CD4-positive, alpha-beta T cell treated with Interleukin-1 beta for 1 hour (primary cell): ENCODE measurements at places on chromosomes 12 and 14.
A peak's percentile ranks its signal among the peaks of the same experiment; 100 is the strongest.

GRCh38 chr12:22656376-22656775, 31.4 kb downstream of the ETNK1 start:
- DNase-seq, result no peak

DNA sequence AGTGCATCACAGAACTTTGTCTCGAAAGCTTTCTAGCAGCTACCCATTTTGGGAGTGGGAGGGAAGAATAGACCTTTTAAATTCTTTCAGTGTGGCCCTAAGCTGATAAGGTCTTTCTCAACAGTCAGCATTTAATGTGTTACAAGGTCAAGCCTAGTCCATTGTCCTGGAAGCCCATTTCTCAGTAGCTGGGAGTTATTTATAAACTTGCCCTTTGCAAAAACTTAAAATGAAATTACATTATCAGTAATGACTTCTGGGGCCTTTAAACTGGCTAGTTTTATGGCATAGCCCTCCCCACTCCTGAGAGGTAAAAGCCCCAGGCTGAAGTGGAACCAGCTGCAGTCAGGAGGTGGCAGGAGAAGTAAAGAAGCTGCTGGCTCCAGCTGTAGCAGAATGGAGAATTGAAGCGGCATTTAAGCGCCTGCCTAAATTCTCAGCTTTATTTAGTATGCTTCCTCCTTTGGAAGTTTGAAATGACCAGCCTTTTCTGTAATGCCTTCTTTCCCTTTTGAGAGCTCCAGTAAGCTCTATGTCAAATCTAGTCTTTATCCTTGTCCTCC, 12.4 kb downstream of the COPZ1 start:
- DNase-seq, result no peak

DNA sequence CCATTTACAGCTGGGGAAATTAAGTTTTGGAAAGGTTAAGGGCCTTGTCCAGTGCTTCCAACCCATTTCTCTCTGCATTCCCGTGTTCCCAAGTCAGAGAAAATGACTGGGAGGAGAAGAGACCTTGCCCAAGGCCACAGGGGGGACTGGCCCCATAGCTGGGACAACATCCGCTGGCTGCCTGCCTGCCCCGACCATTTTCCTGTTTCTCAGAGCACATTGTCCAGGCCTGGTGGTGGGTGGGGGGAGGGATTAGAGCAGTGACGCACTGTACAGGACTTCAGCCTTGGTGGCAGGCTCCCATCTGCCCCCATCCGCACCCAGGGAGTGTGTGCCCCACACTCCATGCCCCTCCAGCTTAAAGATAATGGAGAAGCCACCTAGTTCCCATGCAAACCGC, 27.7 kb downstream of the DIO3 start:
- DNase-seq, result no peak

DNA sequence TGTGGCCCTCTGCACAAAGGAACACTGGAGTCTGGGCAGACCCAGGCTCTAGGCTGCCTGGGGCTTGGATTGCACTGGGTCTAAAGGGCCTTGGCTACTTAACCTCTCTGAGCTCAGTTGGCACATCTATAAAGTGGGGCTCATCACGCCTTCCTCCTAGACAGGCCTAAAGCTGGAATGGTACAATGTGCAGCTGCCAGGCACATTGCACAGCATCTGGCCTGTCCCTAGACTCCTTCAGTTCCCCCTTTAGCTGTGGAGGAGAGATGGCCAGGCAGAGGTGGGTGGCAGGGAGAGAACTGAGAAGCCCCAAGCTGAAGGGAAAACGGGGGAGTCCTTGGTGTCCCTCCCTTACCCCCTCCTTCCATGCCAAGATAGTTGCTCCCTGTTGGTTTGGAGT, 10.8 kb downstream of the IRF2BPL start:
- no peak for DNase-seq

GRCh38 chr12:23185346-23185745, 560.4 kb downstream of the ETNK1 start:
- DNase-seq, result no peak

- peak; percentile 89 for DNase-seq
These were observed at the start of gene TUBA1C for GRCh38 chr12:49264873-49265792. TSS of gene TUBA1C (plus strand) at chr12:49265082. CDS start at chr12:49265182, 100 bp downstream.

DNA sequence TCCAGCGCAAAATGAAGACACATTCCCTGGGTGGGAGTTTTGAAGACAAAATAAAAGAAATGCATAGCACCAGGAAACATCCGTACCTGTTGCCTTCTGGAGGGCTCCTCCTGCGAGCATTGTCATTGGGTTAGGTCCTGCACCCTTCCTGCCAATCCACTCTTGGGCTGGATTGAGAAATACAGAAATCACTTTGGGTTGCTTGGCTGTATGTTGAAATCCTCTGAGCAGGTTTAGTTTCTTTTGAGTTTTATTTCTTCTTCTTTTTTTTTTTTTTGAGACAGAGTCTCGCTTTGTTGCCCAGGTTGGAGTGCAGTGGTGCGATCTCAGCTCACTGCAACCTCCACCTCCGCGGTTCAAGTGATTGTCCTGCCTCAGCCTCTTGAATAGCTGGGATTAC, 67.6 kb downstream of the ARF6 start:
- no peak for DNase-seq

DNA sequence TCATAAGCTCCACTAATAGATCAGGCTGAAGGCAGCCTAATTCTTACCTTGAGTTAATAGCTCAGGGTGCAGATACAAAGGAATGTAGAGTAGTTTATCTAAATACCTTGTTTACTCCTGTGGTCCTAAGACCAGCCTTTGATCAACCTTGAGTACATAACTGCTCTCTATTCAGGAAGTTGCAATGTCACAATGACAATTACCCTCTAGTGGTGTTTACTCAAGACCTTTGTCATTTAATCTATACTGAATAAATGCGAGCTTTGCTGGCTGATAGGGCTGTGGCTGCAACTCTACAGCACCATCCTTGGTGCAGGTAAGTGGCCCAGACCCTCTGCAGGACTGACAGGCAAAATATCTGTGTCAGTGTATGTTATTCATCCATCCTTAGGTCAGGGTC, 282.7 kb downstream of the ATXN7L3B start:
- no peak for DNase-seq

GRCh38 chr12:11658791-11659190, 9.3 kb downstream of the ETV6 start:
- DNase-seq, result no peak

DNA sequence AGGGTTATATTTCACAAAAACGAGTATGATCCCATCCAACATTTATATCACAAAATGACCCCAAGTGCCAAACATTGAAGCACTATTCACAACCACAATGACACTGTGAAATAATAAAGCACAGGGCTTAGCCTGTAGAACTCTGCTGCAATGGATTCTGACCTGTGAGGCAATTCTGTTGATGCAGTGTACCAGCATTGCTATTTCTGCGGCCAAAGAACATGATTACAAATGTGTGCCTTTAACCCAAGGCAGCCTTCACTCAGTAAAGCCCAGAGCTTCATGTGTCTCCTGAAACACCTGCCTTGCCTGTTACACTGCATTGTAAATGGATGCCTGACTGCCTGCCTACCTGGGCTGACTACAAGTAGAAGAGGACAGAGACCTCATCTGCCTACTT, 158.0 kb downstream of the PPM1H start:
- no peak for DNase-seq

DNA sequence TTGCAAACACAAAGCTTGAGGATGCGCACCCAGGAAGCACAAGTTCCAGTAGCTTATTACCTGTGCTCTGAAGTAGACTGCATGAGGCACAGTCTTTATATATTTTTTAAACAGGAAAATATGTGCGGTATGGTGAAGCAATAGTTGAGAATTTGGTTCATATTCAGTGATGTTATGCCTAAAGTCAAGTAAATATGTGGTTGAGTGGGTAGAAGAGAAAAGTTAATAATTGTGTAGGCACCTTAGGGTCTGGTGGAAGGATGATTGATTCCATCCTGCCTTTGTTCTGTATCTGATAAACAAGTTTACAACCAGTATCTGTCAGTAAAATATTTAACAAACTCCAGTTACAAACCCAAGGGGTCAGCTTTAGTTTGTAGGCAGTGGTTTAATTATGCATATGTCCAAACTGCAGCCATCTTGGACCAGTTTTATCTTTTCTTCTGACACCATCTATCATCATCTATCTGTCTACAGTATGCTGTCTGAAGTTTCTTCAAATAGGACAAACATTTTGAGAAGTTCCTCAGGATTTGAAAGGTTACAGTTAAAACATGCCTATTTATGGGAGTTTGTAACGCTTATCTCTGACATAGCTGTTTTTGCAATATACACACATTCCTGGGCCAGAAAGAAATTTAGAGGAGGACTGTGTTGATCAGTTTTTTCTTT, 10.8 kb downstream of the SINHCAF start:
- DNase-seq, result no peak

GRCh38 chr14:77052281-77053044, 24.0 kb upstream of the IRF2BPL start:
- DNase-seq, result no peak

- DNase-seq, result no peak
These were observed 1.4 kb downstream of the GUCY2C start for GRCh38 chr12:14694970-14695369.

GRCh38 chr12:94832780-94833681, 170.5 kb downstream of the NDUFA12 start:
- DNase-seq, result no peak

DNA sequence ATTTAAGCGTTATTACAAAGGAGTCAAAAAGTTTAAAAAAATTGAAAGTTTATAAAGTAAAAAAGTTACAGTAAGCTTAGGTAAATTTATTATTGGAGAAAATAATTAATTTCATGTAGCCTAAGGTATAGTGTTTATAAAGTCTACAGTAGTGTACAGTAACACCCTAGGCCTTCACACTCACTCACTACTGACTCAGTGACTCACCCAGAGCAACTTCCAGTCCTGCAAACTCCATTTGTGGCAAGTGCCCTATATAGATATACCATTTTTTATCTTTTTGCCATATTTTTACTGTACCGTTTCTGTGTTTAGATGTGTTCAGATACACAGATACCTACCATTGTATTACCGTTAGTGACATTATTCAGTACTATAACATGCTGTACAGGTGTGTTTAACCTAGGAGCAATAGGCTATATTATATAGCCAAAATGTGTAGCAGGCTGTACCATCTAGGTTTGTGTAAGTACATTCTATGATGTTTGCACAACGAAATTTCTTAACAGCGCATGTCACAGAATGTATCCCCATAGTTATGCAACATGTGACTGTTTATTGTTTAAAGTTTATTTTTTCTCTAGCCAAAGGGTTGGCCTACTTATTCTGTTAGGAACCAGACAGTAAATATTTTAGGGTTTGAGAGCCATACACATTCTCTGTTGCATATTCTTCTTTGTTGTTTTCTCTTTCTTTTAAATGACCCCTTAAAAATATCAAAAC, 155.5 kb downstream of the PCNX1 start:
- DNase-seq, result no peak

DNA sequence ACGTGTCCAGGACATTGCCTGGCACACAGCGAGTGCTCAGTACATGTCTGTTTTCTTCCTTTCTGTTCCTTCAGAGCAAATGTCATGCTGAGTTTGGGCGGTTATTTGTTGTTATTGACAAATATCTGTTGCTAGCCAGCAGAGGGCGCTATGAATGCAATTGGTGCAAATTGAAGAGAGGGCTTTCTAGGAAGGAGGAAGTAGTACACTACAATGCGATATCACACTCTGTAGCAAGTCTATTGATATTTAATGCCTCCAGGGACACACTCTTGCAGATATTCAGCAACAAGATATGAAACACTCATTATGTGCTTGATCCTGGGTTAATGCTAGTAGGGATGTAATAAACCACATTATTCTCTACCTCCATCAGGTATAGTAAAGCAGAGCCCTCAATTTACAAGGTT, 267.3 kb upstream of the SRRM4 start:
- DNase-seq, result no peak

- DNase-seq, result no peak
These were observed 71.4 kb downstream of the SLC41A2 start for GRCh38 chr12:104886418-104887401.

DNA sequence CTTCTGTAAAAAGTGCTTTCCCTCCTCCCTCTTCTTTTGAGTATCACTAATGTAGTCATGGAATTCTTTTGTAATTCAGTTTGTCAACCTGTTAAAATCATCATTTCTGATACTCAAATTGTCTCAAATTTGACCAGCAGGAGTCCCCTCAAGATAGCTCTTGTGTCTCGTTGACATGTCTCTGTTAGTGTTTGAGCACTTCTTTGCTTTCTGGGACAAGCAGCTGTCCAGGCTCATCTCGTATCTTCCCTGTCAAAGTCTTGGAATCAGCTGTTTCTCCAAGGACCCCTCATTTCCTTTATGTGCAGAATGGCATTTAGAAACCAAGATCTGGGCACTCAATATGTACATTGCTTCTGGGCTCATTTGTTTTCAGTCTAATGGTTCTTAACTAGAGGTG, 10.7 kb downstream of the CIPC start:
- DNase-seq, result no peak

GRCh38 chr12:12024911-12025682, 45.6 kb upstream of the BCL2L14 start:
- peak; percentile 48 for DNase-seq

- DNase-seq, result no peak
These were observed 91.4 kb downstream of the DRAM1 start for GRCh38 chr12:101968770-101969169.

- DNase-seq, result no peak
These were observed 15.1 kb upstream of the SLC38A2 start for GRCh38 chr12:46387670-46388069.

- DNase-seq, result no peak
These were observed 96.5 kb downstream of the UNC79 start for GRCh38 chr14:93527203-93527607.

GRCh38 chr12:12398026-12398859, 41.4 kb downstream of the BORCS5 start:
- DNase-seq, result no peak
